Left ventricle myocardium inferior (tissue), 1 donor: ENCODE measurements at places on chromosomes 2 and 18. TPM values are rescaled to one million over a fixed set of nuclear protein-coding genes. Genes with fewer than 3 reads are reported as not detected.

Gene ORC2
- total RNA-seq: 24.5 TPM

Gene UGT1A6
- not detected for total RNA-seq

DNA sequence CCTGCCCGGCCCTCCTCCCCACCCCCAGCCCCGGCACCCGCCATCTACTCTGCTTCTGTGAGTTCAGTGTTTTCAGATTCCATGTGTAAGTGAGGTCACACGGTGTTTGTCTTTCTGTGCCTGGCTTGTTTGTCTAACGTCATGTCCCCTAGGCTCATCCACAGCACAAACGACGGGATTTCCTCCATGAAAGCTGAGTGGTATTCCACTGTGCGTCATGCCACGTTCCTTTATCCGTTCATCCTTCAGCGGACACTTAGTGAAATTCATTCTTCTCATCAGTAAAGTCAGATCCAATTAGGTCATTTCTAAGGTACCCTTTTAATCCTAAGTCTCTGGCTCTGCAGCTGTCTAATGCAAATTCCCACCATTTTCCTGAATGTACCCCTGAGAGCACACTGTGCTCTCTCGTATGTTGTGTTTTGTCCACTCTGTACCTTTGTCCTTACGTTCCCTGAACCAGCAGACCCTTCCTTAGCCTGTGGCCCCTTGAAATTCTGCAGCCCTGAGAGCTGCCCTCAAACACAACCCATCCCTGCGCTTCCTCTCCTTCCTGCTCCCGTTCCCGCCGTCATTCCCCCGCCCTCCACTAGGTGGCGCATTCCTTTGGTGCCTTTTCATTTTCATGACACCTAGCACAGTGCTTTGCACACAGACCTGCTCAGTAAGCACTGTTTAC is 44.1 kb downstream of the TRAPPC12 start:
- H3K27me3 ChIP-seq: no peaks in the 10 kb centered on the region
- H3K4me1 ChIP-seq: peaks cover 15% of the 10 kb centered on the region
- no peak overlapping the region for H3K4me3 ChIP-seq
- H3K27ac ChIP-seq: no peak overlapping the region
- peak; percentile 65 for DNase-seq
- H3K36me3 ChIP-seq: peaks cover 53% of the 10 kb centered on the region

GRCh38 chr2:208256192-208256782 is 1.4 kb upstream of the IDH1 start:
- H3K36me3 ChIP-seq: peaks cover 11% of the 10 kb centered on the region
- H3K4me3 ChIP-seq: no peak overlapping the region
- H3K27me3 ChIP-seq: no peaks in the 10 kb centered on the region

- no peak for DNase-seq
- H3K36me3 ChIP-seq: no peaks in the 10 kb centered on the region
- H3K27me3 ChIP-seq: peaks cover 58% of the 10 kb centered on the region
- H3K4me1 ChIP-seq: peaks cover 38% of the 10 kb centered on the region
Measured at GRCh38 chr2:169363560-169364150, 1.3 kb upstream of the LRP2 start.

DNA sequence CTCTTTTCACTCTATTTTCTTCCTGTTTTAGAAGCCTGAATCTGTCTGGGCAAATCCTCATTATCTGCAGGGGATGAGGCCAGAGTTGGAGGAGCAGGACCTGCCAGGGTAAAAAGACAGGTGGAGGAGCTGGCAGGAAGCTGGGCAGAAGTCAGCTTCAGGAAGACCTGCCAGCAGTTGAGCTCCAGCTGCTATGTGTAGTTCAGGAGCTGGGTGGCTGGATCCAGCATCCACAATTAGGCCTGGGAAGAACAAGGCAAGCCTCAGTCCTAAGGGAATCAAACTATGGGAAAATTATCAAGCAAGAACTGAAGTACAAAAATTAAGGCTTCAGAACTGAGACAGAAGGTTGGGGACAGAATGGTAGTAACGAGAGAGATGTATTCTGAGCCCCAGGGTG is 174.0 kb downstream of the MREG start:
- H3K4me3 ChIP-seq: no peak overlapping the region
- no peaks in the 10 kb centered on the region for H3K36me3 ChIP-seq
- H3K27ac ChIP-seq: peak overlapping the region; percentile 62
- H3K27me3 ChIP-seq: no peaks in the 10 kb centered on the region
- peaks cover 16% of the 10 kb centered on the region for H3K4me1 ChIP-seq
- DNase-seq: peak; percentile 25
